ENCODE measurements at places on chromosomes 2 and 18.

GRCh38 chr2:144512891-144513351 is 7.0 kb downstream of the ZEB2 start:
- DNase-seq: no peak

DNA sequence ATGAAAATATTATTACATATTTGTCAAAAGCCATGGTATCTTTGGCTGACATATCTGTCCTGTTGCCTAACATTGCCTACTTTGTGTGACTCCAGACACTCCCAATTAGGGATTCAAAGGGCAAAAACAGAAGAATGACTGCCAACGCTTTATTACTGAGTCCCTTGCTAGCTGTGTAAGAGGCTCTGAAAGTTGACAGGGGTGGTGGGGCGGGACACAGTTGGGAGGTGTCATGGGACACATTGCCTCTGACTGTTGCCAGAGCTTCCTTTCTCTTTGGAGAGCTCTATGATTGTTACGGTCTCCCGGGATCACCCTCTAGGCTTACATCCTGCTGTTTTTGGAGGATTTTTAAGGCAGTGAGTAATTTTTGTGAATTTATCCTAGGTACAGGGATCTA is 249.6 kb upstream of the ACVR2A start:
- DNase-seq: peak; percentile 11

GRCh38 chr2:86124683-86125082 is 18.6 kb downstream of the PTCD3 start:
- no peak for DNase-seq

DNA sequence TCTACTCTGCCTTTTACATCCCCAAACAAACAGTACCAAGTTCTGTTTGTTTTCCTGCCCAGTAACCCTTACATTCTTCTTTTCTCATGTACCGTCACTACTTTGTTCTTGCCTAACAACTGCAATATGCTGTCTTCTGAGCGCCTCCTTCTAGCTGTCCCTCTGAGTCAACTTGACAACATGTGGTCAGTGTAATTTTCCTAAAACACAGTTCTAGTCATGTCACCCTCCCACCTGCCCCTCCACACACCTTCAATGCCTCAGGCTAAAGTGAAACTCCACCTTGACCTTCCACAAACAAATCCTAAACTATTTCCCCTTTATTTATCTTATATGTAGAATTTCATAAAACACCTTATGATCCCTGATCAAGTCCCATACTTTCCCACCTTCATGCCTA is 124.6 kb upstream of the CD302 start:
- peak; percentile 61 for DNase-seq

- no peak for DNase-seq
Measured at GRCh38 chr2:226561962-226562361, 237.7 kb downstream of the IRS1 start.

GRCh38 chr2:14967729-14968128 is 335.2 kb downstream of the LRATD1 start:
- no peak for DNase-seq

GRCh38 chr18:73812423-73812822 is 335.2 kb downstream of the FBXO15 start:
- DNase-seq: no peak

- DNase-seq: peak; percentile 58
Measured at GRCh38 chr2:179850188-179850587, 11.2 kb downstream of the ZNF385B start.

GRCh38 chr2:222978850-222979249 is 73.1 kb upstream of the KCNE4 start:
- no peak for DNase-seq

GRCh38 chr2:88686320-88686719 is 5.2 kb upstream of the RPIA start:
- DNase-seq: no peak

- DNase-seq: no peak
Measured at GRCh38 chr2:2158189-2158826, 172.8 kb downstream of the MYT1L start.

DNA sequence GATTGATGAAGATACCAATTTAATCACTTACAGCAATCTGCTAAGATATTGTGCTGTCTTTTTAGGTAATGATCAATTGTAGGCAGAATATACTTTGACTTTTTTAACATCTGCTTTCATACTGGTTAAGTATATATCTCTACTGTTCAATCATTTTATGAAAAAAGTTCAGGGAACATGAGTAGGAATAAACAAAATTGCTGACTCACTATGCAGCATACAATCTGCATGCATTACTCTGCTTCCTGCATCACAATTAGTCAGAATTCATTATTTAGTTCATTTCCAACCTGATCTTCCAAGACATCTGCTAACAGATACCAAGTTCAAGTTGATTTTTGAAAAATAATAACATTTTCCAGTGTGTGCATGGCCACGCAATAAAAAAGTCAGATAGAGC is 1430.4 kb upstream of the LRRTM1 start:
- DNase-seq: no peak

- DNase-seq: no peak
Measured at GRCh38 chr2:234292205-234292961, 204.5 kb downstream of the ARL4C start.

DNA sequence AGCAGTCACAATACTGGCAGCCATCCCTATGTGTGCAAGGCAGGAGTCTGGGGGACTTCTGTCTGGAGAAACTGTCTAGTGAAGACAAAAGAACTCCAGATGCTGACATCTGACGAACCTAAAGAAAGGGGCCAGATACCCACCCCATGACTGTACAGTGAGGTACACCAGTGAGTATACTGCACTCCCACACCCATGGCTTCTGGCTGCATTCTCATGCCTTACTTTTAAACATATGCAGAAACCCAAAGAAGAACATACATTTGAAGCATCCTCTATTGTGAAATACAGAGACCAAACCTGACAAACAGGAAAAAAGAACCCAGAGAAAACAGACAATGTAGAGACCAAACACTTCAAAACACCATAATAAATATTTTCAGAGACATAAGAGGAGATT is 102.2 kb downstream of the ACTR3 start:
- peak; percentile 28 for DNase-seq

GRCh38 chr2:165313509-165313908 is 74.3 kb downstream of the SCN2A start:
- no peak for DNase-seq

GRCh38 chr18:58373481-58373880 is 255.4 kb downstream of the ALPK2 start:
- no peak for DNase-seq

- DNase-seq: no peak
Measured at GRCh38 chr2:126342457-126342856, 313.5 kb upstream of the GYPC start.

DNA sequence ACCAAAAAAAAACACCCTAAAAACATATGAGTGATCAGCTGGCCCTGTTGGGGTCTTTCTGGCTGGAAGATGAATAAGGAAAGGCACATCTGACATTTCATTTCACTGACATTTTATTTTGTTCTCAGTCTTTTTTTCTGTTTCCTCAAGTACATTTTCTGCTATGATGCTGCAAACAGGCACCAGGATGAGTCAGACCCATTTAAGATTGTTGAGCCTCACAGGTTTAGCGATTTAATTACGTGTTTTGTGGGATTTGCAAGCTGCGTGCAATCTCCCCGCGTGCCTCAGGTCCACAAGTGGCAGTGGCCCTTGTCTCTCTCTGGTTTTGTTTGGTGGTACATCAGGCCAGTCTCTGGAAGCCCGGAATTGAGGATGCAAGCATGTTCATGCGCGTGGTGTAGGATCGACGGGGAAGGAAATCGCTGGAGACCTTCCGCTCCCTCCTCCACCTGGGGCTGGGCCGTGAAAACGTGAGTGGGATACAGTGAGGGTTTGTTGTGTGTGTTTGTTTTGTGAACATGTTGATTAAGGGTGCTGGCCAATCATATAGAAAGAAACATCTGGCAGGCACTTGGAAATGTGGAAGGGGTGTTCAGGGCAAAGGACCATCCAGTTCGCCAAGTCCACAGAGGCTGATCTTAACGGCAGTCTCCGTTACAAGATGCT is 120.2 kb upstream of the ZNF516 start:
- DNase-seq: peak; percentile 30

GRCh38 chr2:163182764-163183354 is 344.3 kb upstream of the KCNH7 start:
- peak; percentile 43 for DNase-seq

DNA sequence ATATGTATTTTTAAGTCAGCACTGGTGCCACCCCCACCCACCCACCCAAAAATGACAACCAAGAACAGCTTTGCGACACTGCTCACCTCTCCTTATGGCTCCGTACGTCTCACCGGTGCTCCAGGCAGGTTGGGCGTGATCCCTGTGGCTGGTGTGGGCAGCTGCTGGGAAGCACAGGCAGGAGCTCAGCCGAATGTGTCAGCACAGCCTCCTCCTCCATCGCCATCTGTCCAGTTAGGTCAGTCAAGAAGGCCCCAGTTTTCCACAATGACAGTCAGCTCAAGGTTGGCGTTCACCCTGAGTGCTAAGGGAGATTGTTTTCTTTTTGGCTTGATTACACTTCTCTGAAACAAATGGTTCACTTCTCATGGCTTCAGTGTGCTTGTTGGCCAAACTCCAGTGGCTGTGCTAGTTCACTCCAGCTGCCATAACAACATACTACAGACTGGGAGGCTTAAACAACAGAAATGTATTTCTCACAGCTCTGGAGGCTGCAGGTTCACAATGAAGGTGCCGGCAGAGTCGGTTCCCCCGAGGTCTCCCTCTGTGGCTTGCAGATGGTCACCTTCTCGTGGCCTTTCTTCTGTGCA is 30.2 kb downstream of the AMER3 start:
- DNase-seq: no peak

- DNase-seq: no peak
Measured at GRCh38 chr18:58033216-58033615, 10.8 kb upstream of the NEDD4L start.

DNA sequence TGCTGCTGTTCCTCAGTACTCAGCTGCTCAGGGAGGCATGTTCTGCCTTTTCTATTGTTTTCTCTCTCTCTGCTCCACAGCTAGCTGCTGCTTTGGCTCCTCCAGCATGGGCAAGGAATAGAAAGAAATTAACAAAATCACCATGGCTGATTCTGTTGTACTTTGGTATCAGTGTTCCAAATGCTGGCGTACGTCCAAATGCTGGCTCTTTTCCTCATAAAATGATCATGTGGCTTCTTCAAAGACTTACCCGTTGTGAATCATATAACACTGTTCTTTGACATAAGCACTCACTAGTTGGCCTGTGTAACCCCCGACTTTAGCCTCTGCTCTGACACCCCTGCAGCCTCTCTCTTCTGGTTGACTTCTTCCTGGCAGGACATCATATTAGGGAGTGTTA is 547.6 kb downstream of the CPS1 start:
- peak; percentile 7 for DNase-seq

DNA sequence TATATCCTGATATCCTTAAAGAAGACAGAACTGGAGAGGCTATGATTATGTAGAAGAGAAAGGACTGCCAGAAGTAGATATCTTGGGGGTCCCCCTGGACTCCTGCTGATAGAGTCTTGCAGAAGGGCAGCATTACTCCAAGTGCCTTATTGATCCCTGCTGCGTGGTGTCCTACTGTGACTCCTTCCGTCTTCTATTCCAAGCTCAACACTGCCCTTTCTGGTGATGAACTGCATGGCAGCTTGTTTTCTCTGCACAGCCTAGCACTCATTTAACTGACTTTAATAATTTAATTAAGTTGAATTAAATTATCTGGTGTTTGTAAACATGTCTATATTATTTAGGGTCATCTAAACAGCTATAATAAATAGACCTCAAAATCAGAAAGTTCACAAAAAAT is 194.1 kb upstream of the DSEL start:
- peak; percentile 12 for DNase-seq

Data from fibroblast of mammary gland (primary cell).